Endothelial cell (in vitro differentiated cells): ENCODE measurements at places on chromosomes 7 and 10. TPM values are rescaled to one million over a fixed set of nuclear protein-coding genes. Genes with fewer than 3 reads are reported as not detected.

Gene ERVW-1
- total RNA-seq: not detected

DNA sequence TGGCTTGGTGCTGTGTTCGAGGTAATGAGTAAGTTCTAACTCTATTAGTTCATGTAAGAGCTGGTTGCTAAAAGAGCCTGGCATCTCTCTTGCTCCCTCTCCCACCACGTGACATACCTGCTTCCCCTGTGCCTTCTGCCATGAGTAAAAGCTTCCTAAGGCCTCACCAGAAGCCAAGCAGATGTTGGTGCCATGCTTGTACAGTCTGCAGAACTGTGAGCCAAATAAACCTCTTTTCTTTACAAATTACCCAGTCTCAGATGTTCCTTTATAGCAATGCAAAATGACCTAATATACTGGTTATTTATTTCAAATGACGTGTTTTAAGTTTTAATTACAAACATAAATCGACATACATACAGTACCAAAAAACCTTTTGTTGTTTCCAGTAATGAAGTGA is 101.7 kb upstream of the DNAJC1 start:
- H3K4me3 ChIP-seq: no peak overlapping the region
- no peak for DNase-seq
- no peak overlapping the region for H3K27ac ChIP-seq
- peaks cover 3% of the 10 kb centered on the region for H3K4me1 ChIP-seq

- peaks cover 4% of the 10 kb centered on the region for H3K27me3 ChIP-seq
- no peaks in the 10 kb centered on the region for H3K36me3 ChIP-seq
- no peak for DNase-seq
- H3K4me3 ChIP-seq: no peak overlapping the region
- H3K27ac ChIP-seq: no peak overlapping the region
Observed at GRCh38 chr7:101968720-101969466, 151.5 kb downstream of the CUX1 start.

DNA sequence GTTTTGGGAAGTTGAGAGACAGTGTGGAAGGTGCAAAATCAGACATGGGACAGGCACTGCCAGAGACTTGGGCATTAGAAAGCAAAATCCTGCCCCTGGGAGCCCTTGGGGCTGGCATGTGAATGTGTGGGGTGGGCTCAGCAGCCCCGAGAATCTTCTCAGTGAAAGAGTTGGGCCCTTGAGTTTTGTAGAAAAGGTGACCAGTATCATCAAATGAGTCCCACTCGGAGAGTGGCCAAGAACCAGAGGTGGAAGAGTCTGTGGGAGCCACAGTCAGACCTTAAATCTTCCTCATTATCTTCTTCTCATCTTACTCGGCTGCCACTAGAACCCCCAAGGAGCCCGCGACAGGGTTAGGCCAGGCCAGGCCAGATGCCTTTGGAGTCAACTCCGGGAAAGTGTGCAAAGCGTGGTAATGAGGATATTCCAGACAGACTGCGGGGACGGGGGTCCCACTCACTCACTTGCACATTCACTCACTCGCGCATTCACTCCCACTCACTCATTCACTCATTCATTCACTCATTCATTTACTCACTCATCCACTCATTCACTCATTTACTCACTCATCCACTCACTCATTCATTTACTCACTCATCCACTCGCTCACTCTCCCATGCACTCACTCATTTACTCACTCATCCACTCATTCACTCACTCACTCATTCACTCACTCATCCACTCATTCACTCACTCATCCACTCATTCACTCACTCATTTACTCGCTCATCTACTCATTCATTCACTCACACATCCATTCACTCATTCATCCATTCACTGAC is 74.9 kb downstream of the CARD11 start:
- H3K4me1 ChIP-seq: no peaks in the 10 kb centered on the region
- no peaks in the 10 kb centered on the region for H3K36me3 ChIP-seq
- no peak overlapping the region for H3K27ac ChIP-seq
- peaks cover 5% of the 10 kb centered on the region for H3K27me3 ChIP-seq
- H3K4me3 ChIP-seq: no peak overlapping the region

DNA sequence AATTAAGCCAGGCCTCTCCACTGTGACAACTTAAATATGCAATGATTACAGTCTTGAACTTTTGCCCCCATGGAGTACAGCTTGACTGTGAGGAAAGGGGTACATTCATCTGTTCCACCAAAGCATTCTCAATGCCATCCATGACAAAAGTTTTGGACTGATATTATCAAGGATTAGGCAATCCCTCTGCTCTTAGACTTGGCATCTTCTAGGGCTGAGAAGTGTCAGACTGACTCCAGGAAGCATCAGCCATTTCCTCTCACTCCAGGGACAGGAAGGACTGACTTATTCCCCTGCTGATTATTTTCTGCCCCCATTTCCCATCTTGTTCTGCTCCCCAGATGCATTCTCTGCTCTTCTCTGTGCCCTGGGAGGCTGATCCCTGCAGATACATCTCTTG is 69.7 kb downstream of the ZNF365 start:
- DNase-seq: no peak
- peaks cover 7% of the 10 kb centered on the region for H3K4me1 ChIP-seq
- H3K27me3 ChIP-seq: peaks cover 3% of the 10 kb centered on the region
- H3K4me3 ChIP-seq: no peak overlapping the region
- H3K36me3 ChIP-seq: no peaks in the 10 kb centered on the region

GRCh38 chr10:108849688-108850087 is 1073.6 kb downstream of the XPNPEP1 start:
- no peaks in the 10 kb centered on the region for H3K4me1 ChIP-seq
- H3K27me3 ChIP-seq: no peaks in the 10 kb centered on the region
- DNase-seq: no peak
- no peaks in the 10 kb centered on the region for H3K36me3 ChIP-seq
- H3K27ac ChIP-seq: no peak overlapping the region
- no peak overlapping the region for H3K4me3 ChIP-seq

DNA sequence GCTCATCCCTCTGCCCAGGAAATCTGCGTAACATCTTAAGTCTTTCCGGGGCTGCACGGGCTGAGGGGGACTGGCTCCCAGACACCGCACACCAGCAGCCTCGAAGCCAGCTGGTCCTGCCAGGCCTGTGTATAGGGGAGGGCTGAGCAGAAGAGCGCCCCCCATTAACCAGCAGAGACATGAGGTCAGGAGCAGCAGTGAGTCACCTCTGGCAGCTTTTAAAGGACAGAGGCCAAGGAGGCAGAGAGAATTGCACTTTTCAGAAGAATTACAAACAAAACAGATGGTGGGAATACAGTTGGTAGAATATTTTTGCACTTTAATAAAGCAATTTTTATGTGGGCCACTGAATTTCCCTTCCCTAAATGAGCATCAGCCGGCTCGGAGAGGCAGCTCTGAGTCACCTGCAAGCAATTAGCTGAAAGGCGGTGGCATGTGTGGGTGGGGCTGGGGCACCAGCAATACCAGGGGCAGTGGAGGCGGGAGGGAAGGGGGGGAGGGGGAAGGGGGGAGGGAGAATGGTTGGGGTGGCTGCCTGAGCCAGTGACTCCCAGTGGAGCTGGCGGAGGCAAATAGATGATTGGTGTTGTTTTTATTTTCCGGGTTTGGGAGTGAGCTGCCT is 39.1 kb downstream of the GOLGA7B start:
- no peak overlapping the region for H3K4me3 ChIP-seq
- H3K27me3 ChIP-seq: peaks cover 3% of the 10 kb centered on the region
- no peaks in the 10 kb centered on the region for H3K4me1 ChIP-seq
- DNase-seq: no peak
- H3K36me3 ChIP-seq: no peaks in the 10 kb centered on the region
